ENCODE measurements at places on chromosomes 11 and 22.

- DNase-seq = peak; percentile 61
Observed at GRCh38 chr11:58617976-58618557, 4.4 kb upstream of the CNTF start.

DNA sequence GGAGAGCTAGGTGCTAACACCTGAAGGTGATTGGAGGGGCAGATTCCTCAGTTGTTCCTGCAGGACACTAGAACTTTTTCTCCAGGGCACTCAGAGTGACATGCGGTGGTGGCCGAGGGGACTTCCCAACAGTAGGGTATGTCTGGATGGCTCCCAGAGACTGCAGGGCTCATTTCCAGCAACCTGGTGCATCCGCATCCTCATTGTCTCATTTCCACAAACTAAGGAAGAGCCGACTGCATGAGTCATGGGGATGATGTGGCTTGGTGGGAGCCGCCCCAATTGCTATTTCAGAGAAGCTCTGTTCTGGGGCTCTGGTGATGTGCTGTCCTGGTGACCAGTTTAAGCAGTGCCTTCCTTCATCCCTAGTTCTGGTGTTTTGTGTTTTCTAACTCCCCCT, 2.8 kb upstream of the ROBO4 start:
- no peak for DNase-seq

DNA sequence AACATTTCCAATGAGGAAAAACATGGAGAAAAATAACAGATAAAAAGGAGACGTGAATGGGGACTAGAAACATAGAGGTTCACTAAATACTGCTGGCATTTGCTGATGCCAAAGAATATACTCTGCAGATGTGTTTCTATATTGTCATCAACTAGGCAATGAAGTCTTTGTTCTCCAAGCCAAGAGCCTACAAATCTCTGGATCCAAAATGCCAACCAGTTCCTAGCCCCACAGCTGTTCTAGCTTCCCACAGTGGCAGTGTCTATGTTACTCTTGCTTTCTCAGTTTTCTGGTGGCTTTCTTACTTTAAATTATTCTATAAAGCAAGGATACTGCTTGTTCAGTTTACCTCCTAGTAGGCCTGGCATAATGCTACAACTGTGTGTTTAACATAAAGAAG, 977.9 kb upstream of the CCDC90B start:
- DNase-seq = no peak

DNA sequence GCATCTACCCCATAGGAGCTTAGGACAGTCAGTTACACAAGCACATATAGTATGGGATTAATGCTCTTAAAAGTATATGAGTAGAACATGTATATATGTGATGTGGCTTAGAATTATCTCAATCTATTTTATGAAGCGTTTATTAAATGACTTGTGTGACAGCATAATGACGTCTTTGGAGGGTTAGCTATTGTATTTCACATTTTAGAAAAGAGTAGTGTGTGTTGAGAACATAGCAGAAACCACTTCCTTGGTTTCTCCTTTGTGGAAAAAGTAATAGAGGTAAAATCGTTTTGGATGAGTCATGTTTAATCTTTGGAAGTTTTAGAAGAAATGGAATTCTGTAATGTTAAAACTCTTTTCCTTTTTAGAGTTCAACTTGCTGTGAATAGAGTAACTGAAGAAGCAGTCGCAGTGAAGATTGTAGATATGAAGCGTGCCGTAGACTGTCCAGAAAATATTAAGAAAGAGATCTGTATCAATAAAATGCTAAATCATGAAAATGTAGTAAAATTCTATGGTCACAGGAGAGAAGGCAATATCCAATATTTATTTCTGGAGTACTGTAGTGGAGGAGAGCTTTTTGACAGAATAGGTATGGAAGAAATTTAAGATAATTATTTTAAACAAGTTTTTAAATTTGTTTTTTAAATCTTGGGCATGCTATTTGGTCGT, 2.4 kb downstream of the CHEK1 start:
- no peak for DNase-seq

- no peak for DNase-seq
Observed at GRCh38 chr22:25940479-25940878, 198.5 kb downstream of the MYO18B start.

- no peak for DNase-seq
Observed at GRCh38 chr11:83060965-83061364, 10.7 kb downstream of the RAB30 start.

DNA sequence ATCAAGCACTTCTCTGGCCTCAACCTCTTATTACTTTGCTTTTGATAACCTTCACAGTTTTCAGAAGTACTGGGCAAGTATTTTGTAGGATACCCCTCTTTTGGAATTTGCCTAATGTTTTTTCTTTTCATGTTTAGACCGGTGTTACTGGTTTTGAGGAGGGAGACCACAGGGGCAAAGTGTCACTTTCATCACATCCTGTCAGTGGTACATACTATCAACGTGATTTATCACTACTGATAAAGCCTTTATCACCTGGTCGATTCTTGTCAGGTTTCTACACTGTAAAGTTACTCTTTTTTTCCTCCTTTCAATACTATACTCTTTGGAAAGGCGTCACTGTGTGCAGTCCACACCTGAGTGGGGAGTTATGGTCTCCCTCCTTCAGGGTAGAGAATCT, 26.7 kb downstream of the QSER1 start:
- DNase-seq = peak; percentile 18

DNA sequence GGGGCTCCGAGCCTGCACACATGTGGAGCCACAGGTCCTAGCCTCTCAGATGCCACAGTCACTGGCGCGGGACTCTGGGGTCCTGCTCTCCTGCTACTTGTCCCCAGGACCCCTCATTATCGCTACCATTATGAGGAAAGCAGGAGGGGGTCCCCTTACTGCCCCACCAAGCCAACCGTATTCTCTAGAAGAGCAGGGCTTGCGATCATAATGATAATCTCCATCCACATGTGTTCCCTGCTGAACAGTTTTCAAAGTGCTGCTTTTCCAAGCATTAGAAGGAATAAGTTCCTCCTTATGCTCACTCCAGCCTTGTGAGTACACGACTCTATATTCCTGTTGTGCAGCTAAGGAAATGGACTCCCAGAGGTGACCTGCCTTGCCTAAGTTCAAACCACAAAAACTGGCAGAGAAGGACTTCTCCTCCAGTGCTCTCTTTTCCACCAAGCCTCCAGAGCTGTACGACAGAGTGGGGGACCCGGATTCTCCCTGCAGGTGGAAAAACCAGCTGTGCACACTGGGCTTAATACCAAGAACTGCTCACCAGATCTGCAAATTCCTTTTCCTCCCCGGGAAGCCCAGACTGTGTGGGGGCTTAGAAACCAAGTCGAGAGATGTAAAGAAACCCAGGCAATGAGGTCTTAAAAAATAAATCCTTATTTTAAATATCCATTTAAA, 92.8 kb upstream of the DRD2 start:
- DNase-seq = no peak

DNA sequence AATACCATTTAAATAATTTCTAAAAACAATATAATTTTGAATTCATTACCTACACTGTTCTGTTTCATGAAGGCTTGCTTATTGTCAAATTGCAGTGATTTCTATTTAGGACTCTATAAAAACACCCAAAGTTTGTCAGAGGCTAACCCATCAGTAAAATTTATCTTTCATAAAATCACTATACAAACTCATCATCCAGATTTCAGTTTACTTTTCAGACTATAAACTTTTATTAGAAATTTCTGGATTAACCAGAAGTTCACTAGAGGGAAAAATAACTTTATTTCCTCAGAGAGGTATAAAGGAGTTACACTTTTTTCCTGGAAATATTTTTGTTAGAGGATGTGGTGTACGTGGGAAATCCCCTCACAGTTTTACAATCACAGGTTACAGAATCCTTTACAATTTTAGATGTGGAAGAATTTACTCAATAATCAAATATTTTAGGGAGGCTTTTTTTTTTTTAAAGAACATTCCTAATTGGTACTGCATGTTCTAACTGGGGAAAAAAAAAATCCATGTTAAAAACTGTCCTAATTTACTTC, 176.7 kb downstream of the SWAP70 start:
- no peak for DNase-seq

- no peak for DNase-seq
Observed at GRCh38 chr11:30561691-30562415, 24.3 kb downstream of the MPPED2 start.

DNA sequence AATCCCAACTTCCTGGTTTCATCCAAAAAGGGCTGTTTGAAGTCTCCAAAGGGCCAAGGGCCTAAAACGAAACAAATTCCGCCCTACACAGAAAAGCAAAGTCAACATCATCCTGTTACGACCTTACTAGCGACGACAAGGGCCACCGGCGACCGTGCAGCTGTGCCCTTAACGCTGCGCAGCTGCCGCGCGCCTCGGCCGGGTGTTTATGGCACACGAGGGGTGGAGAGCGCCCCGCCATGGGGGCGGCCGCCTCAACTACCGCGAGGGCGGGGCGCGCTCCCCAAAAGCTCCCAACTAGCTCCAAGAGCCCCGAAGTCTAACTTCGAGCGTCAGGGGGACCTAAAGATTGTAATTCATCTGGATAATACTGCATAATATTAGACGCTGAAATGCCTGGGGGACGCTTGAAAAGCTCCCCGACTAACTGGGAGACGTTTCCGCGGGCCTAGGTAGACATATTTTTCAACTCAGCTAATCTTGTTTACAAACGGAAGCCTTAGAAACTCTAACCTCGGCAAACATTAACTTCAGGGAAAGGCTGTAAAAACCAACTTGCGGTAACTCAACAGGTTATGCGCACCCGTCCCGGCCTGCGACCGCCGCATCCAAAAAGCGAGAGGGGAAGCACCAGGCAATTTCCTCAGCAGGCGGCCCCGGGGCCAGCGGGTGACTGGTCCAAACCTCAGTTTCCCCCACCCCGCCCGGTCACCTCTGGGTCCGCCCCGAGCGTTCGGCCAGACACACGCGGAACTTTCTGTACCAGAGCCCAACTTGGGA, 694 bp downstream of the TMEM123 start:
- DNase-seq = peak; percentile 91

DNA sequence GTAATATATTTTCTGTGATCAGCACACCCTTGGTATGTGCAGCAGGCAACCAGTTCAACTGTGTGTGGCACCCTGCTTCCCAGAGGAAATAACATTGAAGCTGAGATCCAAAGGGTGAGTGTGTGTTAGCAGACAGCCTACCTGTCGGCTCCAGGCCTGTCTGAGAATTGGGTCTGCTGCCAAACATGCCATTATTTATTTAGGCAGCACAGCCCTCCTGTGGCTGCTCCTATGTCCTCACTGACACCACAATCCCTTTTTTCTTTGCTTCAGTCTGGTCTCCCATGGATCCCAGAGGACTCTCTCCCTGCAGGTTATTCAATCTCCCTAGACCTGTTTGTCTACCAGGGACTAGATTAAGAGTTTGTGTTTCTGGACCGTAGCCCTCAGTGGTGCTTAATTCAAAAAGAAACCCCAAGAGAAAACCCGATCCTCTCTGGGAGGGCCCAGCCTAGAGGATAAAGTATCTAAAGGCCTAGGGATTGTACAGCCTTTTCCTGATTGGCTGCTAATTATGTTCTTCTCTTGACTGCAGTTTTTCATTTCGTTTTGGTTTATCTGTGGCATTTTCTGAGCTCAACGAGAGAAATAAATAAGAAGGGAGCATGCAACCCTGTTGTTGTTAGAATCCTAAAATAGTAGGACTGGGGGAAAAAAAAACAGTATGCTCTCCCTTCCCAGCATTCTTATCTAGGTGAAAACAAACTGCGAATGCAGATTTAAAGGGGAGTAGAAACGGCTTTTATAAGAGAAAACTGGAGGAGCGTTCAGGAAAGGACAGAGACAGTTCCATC, 24.1 kb downstream of the KCNE3 start:
- DNase-seq = no peak

GRCh38 chr11:9615031-9615451, 41.6 kb downstream of the WEE1 start:
- peak; percentile 62 for DNase-seq

Data from hematopoietic multipotent progenitor cell treated with erythropoietin and hydrocortisone succinate and interleukin-3 and kit ligand, for 4 days (in vitro differentiated cells).